ENCODE measurements at places on chromosomes 13 and 19. TPM values are rescaled to one million over a fixed set of nuclear protein-coding genes. Genes with fewer than 3 reads are reported as not detected.

- no peak for DNase-seq
Observed at GRCh38 chr13:25692099-25692498, 320.3 kb downstream of the ATP8A2 start.

GRCh38 chr19:36225219-36225892 lies 10.4 kb downstream of the ZNF146 start:
- DNase-seq = no peak

DNA sequence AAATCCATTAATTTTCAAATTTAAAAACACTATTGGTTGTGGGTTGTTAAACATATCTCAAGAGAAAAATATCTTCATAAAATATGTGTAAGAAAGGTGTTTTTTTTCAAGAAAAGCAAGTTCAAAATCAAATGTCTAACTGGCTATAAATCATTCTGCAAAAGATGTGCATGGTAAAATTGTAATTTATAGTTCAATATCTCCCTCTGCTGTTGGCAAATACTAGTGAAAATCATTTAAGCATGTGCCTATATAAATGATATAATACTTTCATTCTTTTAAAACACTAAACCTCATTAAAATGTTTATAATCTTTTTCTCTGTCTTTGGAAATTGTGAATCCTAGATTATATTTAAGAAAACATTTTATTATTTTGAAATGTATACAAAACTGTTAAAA lies 17.2 kb upstream of the SLITRK6 start:
- DNase-seq = no peak

DNA sequence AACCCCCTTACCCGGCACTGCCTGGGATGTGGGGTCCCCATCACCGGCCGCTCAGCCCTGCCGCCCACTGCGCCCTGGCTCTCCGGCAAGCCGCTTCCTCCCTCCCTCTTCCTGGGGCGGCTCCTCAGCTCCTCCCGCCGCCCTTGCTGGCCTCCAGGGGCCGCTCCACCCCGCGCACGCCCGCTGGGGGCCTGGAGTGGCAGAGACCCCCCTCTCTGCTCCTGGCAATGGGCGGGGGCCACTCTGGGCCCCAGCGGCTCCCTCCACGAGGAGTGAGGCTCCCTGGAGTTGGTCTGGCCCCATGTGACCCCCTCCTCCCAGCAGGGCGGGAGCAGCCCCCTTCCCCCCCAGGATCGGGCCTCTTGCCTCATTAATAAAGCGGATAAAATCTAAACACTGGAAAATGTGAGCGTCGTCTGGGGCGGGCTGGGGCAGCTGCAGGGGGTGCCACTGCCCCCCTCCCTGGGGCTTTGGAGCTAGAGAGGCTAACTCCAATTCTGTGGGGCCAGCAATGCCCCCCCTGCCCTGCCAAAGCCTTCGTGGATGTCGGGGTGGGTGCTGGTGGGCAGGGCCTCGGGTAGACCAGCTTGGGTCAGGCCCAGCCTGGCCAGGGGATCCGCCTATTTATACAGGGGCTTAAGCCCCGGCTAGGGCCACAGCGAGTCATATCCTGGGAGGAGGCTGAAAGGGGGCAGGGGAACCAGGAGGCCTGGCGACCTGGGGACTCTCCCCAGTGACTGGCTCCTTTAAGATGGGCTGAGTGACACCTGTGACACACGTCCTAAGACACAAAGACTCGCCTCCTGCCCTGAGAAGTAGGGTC lies at the start of gene PTGER1:
PTGER1 (minus strand) TSS at position 104 of the 823 bp plus-strand sequence. CDS start 1,034 bp downstream, outside the sequence.
- peak; percentile 82 for DNase-seq

DNA sequence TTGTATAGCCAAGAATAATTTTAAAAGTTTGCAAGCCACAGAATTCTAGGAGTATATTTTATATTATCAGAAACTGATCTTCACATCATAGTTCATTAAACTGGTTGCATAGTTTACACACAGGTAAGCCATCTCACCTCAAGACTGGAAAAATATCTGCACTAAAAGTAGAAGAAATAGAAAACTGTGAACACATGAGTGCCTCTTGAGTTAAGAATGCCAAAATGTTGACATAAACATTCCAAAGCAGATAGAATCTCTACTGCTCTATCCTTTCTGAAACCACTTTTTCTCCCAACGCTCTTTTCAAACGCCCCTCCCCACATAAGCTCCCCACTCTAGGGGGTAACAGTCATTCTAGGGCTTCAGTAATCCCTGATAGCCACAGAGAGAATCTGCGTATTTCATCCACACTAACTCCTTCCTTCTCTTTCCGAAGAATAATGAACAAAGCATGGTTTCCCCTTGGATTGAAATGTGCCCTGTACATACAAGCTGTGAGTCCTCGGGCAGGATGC lies 201.5 kb downstream of the IRS2 start:
- no peak for DNase-seq

GRCh38 chr19:17281391-17282304 lies at the start of gene ANKLE1:
ANKLE1 (plus strand) TSS chr19:17281901; CDS start chr19:17281921, 20 bp downstream.
- DNase-seq = peak; percentile 59

- DNase-seq = peak; percentile 93
Observed at GRCh38 chr19:4768934-4769777, 22.4 kb upstream of the FEM1A start.

DNA sequence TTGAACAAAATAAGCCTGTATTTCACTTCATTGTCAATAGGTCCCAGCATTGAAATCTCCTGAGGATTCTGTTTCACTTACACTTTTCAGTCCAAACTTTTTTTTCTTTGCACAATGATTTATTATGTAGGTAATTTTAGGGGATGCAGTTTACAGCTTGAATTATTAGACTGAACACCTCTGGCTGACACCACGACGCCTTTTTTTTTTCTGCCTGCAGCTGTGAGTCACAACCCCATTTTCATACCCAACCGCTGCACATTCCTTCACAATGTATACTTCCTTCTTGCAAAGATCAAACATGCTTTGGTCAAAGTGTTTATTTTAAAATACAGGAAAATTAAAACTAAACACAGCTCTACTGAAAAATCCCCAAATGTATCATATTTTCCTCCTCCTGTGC lies 11.4 kb downstream of the ZIC2 start:
- no peak for DNase-seq

- no peak for DNase-seq
Observed at GRCh38 chr13:54356849-54357248, 1328.2 kb downstream of the OLFM4 start.

DNA sequence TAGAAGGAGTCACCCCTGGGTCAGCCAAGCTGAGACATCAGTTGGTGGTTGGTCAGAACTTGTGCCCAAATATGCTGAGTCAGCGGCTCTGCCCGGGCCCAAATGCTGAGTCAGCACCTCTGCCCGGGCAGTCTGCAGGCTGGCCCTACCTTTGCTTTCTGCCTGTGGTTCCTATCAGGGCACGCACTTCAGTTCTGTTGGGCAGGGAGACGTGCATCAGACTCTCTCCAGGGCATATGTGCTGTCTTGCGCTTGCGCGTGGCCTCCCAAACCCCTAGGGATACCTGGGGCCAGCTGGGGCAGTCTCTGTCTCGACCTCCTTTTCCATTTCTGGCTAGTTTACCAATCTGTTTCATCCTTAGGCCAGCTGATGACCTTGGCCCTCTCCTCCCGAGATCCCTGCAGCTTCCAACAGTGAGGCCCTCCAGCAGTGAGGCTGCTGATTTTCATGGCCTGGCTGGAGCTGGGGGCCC lies 24.4 kb upstream of the LDLR start:
- peak; percentile 56 for DNase-seq

DNA sequence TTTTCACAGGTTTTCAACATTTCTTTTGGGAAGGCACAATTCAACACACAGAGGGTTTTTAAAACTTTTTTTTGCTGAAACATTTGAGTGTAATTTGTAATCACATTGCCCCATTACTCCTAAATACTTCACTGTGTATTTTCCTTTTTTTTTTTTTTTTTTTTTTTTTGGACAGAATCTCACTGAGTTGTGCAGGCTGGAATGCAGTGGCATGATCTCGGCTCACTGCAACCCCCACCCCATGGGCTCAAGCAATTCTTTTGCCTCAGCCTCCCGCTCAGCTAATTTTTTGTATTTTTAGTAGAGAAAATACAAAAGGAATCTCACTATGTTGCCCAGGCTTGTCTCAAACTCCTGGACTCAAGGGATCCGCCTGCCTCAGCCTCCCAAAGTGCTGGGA lies 14.8 kb upstream of the DNAJC15 start:
- no peak for DNase-seq

GRCh38 chr19:38464421-38465082 lies 31.1 kb downstream of the RYR1 start:
- no peak for DNase-seq

- no peak for DNase-seq
Observed at GRCh38 chr13:99297331-99297730, 9.9 kb downstream of the GPR183 start.

DNA sequence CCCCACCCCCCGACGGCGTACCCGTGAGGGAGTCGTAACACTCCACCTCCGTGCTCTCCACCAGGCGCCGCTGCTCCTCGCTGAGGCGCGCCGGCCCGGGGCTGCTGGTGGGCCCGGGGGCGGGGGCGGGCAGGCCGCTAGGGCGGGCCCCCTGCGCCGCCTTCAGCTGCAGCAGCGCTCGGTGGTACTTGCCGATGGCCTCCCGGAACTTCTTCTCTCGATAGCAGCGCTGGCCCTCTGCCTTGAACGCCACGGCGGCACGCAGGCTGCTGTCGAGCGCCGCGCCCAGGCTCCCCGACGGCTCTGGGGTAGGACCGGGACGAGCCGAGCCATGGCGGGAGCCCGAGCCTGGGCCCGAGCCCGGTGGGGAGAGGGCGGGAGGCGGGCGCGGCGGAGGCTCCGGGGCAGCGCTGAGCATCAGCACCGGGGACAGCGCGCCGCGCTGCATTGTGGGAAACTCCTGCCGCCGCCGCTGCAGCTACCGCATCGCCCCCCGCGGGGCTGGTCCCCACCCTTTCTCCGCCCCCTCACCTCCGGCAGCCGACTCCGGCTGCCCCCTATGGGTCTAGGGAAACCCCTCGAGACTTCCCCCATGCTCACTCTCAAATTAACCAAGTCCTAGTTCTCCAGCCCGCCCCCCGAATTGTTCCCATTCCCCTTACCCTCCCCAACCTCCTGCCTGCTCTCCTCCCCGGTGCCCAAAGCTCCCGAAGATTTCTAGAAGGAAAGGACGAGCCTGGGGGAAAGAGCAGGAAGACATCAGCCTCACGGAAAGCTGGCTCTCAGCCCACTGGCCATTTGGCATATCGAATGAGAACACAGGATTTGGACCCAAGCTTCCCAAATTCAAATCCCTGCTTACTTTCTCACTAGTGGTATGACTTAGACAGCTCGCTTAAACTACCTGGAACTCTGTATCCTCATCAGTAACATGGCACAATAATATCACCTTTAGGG lies at the start of gene TTC9B:
TTC9B (minus strand) TSS at position 451 of the 957 bp plus-strand sequence; CDS start at position 448, 3 bp downstream.
- DNase-seq = peak; percentile 71

- DNase-seq = no peak
Observed at GRCh38 chr19:3563709-3564524, 6.5 kb upstream of the MFSD12 start.

DNA sequence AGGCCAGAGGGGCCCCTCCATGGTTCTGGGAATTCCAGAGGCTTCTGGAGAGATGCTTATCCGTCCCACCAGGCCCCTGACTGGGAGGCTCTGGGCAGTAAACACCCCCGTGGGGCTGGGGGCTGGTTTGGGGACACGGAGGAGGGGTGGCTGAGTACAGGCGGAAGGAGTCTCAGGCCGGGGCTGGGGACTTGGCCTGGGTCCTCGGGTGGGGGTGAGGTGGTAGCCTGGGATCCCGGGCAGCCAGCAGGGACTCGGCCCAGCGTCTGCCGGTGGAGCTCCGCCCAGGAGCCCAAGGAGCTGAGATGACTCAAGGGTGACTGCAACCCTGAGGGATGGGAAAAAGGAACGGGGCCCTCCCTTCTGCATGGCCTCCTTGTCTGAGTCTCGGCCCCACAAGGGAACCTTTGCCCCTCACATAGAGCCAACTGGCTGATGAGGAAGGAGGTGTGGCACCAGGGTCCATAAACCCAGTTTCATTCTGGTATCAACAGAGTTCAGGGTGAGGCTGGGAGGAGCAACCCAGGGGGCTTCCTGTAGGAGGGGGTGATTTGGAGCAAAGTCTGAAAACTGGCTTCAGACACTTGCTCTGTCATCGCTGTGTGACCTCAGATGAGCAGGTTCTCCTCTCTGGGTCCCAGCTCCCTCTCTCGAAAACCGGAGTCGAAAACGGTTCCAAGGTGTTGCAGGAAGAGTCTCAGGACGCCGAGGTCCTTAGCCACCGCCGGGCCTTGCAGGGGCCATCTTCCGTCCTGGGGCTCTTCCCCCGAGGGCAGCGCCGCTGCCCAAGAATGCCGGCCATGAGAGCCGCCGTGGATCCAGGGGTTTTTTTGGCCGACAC lies 809 bp downstream of the MISP start:
- DNase-seq = peak; percentile 59

GRCh38 chr19:6108721-6109633 lies 1.3 kb downstream of the RFX2 start:
- DNase-seq = peak; percentile 37

- DNase-seq = no peak
Observed at GRCh38 chr13:98310485-98311199, 133.6 kb upstream of the RNF113B start.

GRCh38 chr13:36057041-36057440 lies 74.1 kb downstream of the DCLK1 start:
- peak; percentile 2 for DNase-seq

- DNase-seq = no peak
Observed at GRCh38 chr19:43433689-43434088, 19.0 kb downstream of the TEX101 start.

GRCh38 chr13:41673640-41674039 lies 216.3 kb downstream of the RGCC start:
- no peak for DNase-seq

- no peak for DNase-seq
Observed at GRCh38 chr13:27097691-27098090, 73.9 kb downstream of the USP12 start.

- no peak for DNase-seq
Observed at GRCh38 chr13:78610381-78610883, 7.1 kb upstream of the POU4F1 start.

- DNase-seq = peak; percentile 91
Observed at GRCh38 chr13:37058910-37059847, at the start of gene SUPT20H. SUPT20H (minus strand) TSS chr13:37059688; CDS start chr13:37051490, 8,198 bp downstream.

GRCh38 chr13:75181906-75182305 lies 300.1 kb downstream of the TBC1D4 start:
- DNase-seq = no peak

DNA sequence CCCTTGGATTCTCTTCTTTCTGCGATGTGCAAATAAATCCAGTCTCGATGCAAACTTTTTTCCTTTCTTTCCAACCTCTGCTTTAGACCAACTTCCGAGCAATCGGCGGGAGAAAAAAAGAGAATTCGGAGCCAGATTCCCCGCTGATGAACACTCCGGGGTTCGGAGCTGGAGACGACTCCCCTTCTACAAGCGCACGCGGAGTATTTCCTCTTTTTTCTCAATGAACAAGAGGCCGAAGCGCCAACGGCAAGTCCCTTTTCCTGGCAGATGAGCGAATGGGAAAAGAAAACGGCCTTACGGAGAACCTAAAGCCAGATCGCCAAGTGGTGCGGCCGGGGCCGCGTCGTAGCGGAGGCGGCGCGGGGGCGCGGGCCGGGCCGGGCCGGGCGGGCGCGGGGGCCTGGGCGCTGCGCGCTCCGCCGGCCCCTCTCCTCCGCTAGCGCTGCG lies 250 bp downstream of the SPRY2 start:
- no peak for DNase-seq

Gene PALM
- total RNA-seq = 6.6 TPM

Gene NLRP7
- not detected for total RNA-seq

Gene PPAN
- total RNA-seq = 113 TPM

Gene SPTBN4
- 1.5 TPM for total RNA-seq

Gene ADM5
- total RNA-seq = 5.4 TPM

Gene WDR62
- total RNA-seq = 32.8 TPM

Gene RNF225
- 0.33 TPM for total RNA-seq

Gene KIR2DL3
- not detected for total RNA-seq

Gene C19orf47
- total RNA-seq = 26.1 TPM

Gene FSD1
- 1.5 TPM for total RNA-seq

Gene CLIP3
- total RNA-seq = 0.16 TPM

Gene OR10H1
- total RNA-seq = not detected

Gene PSG11
- not detected for total RNA-seq

Gene IL11
- total RNA-seq = not detected
